ENCODE measurements at places on chromosomes 3 and 15.

DNA sequence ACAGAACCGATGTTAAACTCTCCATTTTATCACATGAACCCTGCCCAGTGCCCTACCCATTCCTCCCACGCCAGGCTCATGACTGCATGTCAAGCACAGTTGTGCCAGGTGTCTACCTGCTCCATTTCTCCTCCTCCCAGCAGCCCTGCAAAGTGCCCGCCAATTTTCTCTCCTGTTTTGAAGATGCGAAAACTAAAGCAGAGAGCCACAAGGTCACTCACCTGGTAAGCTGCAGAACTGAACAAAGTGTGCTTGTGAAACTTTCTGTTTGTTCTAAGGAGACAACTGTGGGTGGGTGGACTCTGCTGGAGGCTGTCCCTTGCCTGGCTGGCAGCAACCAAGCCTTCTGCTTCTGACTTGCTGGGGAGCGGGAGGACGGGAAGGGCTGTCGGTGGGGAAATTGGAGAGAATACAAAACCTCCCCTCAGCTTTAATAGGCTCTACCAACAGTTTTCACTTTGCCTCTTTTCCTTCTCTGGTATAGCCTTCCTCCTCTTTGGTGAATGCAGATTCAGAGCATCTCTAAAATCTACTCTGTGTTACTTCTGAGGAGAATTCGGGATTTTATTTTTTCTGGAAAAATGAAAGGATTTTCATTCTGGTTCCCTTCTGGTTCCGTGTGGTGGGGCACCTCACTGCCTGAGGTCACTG, 23.0 kb downstream of the LIMD1 start:
- no peak for DNase-seq

DNA sequence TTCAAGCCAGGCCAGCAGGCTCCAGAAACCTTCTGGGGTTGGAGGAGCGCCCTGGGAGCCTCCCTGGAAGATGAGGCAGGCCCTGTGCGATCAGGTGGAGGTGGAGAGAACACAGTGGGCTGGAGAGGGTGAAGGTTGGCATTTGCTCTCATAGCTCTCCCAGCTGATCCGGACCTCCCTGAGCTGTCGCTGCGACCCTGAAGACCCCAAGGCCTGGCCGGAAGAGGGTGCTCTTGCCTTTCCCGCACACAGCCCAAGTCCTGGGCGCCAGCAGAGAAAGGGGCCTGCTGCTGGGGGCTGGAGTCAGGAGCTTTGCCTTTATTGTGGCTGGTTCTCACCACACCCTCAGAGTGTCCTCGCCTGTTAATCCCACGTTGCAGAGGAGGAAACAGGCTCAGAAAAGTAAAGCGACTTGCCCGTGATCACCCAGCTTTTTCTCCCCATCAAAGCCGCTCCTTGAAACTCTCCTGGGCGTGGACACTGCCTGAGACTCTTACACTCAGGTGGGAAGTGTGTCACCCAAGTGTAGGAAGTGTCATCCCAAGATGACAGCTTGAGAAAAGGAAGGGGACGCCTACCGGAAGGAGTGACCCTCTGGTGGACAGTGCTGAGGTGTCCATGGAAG, 8.6 kb upstream of the RPL29 start:
- DNase-seq: peak; percentile 80

DNA sequence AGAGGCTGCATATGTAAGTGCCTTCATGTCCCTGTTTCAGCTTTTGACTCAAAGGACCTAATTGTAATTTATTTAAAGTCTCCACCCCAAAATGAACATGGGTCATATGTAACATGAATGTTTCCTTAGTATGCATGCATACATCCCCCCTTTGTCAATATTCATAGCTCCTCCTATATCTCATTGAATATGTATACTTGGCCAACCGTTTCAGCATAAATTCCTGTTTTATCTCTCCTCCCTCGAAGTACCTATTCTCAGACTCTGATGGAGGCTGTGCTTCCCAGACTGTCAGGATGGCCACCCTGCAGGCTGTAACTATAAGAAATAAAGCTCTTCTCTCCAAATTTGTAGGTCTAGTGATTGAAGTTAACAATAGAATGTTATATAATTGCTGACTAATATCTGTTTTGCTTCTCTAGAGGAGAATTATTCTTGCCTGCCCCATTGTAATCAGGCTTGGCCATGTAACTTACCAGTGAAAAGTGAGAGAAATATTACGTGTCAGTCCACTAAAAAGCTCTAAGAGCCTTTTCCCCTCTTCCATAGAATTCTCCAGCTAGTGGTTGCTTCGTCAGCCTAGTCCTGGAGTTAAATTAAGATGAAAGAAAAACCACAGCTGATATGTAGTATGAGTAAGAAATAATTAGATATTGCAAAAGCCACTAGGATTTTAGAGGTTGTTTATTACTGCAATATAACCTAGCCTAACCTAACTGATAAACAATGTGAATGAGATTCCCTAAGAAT, 245.1 kb downstream of the ZNF385D start:
- DNase-seq: no peak

GRCh38 chr3:109918740-109919139, 581.4 kb upstream of the DPPA4 start:
- DNase-seq: no peak

- no peak for DNase-seq
Observed at GRCh38 chr3:77690284-77690845, 650.5 kb downstream of the ROBO2 start.

- no peak for DNase-seq
Observed at GRCh38 chr3:37392957-37393356, 218.6 kb upstream of the LRRFIP2 start.

DNA sequence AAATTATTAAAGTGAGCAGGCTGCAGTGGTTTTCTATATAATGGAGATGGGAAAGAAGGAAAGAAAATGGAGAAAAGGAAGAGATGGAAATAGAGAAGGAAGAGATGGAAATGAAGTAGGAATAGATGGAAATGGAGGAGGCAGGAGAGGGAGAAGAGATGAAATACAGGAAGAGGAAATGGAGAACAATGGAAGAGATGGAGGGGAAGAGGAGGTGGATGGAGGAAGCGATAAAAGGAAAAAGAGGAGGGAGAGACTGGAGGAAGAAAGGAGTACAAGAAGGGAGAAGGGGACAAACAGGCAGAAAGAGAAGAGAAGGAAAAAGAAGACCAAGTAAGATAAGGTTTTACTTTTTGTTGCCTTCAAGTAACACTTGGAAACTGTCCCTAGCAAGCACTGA, 67.6 kb downstream of the CLASP2 start:
- no peak for DNase-seq

DNA sequence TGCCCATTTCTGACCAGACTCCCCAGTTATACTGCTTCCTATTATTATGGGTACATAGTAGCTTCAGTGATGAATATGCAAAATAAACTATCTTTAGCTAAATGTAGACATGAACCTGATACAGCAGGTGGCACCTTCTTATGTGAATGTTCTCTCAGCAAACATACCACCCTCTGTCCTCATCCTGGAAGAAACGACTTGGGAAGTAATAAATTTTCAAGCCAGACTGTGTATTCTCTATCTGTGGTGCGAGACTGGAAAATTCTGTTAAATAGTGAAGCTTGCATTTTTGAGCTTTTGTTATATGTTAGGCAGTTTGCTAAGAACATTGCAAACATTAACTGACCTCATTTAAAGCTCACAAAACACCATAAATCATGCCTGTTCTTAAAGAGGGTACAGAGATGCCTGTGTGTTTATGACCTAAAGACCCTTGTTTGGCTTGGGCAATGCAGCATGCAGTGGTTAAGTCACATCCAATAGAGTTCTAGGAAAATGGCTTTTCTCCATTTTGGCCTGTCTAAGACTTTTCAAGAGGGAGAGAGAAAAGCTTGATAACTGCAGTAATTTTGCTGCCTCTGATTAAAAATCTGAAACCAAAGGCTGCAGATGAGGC, 287.1 kb downstream of the NEK10 start:
- no peak for DNase-seq

DNA sequence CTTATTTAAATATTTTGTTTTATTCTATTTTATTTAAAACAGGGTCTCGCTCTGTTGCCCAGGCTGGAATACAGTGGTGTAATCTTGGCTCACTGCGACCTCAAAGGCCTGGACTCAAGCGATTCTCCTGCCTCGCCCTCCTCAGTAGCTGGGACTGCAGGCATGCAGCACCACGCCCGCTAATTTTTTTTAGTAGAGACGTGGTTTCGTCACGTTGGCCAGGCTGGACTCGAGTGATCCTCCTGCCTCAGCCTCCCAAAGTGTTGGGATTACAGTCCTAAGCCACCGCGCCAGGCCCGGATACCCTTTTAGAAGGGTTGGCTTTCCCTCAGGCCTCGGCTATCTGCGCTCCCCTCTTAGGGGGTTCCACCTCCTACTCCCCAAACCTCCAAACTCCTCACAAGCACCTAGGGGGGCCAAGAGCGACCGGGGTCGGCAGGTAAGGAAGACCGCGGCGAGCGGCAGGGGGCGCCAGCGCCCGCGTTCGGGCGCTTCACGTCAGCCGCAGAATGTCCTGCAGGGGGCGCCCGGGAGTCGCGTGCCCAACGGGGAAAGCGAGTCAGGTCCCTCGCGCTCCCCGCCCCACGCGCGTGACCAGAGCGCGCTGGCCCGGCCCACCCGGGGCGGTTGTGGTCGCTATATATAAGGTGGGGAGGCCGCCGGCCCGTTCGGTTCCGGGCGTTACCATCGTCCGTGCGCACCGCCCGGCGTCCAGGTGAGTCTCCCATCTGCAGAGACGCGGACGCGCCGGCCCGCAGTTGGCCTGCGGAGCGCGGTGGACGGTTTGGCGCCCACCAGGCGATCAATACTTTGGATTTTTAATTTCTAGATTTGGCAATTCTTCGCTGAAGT, 51.8 kb upstream of the GATM start:
- peak; percentile 76 for DNase-seq

DNA sequence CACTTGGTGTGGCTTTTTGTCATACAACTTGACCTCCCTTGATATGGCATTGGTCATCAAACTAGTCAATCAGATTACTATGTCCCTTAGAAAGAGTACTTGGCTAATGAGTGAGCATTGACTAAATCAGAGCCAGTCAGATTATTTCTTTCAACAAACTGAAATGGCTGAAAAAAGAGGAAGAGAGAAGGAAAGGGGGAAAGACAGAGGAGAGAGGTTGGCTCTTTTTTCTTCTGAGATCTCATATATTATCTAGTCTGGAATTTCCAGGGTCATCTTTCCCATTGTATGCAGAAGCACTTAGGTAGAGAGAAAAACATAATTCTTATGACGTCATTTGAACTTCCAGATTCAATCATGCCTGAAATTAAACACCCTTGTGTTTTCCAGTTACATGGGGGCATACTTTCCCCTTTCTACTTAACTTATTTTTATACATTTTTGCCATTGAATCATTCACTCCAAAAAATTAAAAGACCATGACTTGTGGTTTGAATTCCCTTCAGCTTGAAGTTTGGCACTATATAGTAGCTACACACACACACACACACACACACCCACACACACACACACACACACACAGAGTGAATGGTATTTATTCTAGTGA, 387.8 kb downstream of the LSAMP start:
- no peak for DNase-seq

GRCh38 chr15:62337934-62338333, 172.8 kb upstream of the C2CD4B start:
- DNase-seq: no peak

DNA sequence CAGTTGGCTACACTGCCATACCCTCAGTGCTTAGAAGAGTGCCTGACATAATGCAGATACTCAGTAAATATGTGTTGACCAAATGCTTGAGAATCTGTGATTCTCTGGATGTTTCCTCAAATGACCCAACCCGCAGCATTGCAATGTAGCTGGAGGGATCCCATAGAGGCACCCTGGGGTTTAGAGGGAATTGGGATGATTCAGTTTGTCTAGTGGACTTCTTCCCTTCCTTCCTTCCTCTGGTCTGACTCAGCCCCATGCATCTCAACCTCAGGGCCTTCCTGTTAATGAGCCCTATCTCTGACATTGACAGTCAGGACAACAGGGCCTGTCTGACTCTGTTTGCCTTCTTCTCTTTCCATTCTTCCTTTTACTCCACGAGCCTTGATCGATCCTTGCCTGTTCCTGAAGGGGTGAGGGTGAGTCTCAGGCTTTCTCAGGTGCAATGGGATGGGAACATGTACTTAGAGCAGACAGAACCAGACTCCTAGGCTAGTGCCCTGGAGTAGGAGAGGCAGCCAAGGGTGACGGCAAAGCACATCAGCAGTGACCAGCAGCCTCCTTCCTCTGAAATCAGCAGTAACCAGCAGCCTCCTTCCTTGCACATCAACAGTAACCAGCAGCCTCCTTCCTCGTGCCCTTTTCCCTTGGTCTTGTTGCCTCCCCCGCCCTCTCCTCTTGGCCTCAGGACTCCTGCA, 78.2 kb downstream of the DGKG start:
- no peak for DNase-seq

- DNase-seq: no peak
Observed at GRCh38 chr15:28269097-28269496, 52.9 kb downstream of the HERC2 start.

- DNase-seq: no peak
Observed at GRCh38 chr3:150798122-150798618, 35.2 kb upstream of the SIAH2 start.

DNA sequence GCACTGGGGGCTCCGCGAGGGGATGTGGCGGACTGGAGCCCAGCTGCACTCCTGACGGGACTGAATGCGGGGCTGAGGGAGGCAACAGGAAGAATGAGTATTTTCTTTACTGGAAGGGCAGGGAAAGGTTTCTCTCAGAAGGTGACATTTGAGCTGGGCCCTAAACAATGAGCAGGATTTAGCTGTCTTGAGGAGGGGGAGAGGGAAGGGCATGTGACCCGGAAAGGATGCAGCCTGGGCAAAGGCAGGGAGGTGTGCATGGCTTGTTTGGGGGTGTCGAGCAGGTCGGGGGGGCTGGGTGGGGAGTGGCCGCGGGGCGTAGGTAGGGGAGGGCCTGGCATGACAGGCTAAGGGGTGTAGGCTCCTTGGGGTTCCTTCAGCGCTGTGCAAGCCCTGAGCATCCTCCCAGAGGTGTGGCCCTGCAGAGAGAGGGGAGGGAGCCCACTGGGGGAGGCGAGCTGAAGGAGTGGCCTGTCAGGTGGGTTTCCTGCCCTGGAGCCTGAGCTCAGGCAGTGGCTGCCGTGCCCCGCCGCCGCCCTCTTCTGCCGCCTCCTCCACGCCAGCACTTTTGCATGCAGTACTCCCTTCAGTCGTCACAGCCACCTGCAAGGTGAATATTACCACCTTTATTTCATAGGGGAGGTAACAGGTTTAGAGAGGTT, 17.2 kb upstream of the ANKDD1A start:
- DNase-seq: peak; percentile 76

DNA sequence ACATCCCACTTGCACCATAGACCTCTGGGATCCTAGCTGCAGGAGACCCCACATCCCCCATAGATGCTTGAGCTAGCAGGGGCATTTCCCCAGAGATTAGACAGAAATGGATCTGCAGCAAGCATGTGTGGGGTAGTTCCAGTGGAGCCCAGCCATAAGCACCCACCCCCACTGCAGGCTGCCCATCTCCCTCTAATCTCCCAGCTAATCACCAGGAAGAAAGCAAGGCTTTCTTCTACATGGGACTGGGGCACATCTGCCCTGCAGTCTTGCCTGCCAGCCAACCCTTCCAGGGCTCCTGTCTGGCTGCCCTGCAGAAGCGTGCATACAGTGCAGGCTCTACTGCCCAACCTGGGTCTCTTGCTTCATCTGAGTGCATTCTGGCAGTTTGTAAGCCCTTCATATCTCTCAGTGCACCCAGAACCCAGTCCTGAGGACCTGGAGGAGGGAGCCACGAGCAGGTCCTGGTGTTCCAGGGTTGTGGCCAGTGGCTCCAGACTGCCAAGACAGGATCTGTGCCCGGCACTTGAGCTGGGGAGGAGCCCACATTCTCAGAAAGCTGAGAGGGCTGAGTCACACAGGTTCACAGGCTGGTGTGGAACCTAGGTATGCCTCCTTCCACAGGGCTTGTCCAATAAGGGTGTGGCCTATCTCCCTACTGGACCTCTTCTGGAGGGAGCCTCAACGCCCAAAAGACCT, 49.9 kb upstream of the IGSF11 start:
- DNase-seq: no peak

- no peak for DNase-seq
Observed at GRCh38 chr15:25543196-25543595, 104.4 kb upstream of the UBE3A start.

Data from heart left ventricle (tissue), 16 donors.